Uterus (tissue), 4 donors: ENCODE measurements at places on chromosomes 11 and 22.

DNA sequence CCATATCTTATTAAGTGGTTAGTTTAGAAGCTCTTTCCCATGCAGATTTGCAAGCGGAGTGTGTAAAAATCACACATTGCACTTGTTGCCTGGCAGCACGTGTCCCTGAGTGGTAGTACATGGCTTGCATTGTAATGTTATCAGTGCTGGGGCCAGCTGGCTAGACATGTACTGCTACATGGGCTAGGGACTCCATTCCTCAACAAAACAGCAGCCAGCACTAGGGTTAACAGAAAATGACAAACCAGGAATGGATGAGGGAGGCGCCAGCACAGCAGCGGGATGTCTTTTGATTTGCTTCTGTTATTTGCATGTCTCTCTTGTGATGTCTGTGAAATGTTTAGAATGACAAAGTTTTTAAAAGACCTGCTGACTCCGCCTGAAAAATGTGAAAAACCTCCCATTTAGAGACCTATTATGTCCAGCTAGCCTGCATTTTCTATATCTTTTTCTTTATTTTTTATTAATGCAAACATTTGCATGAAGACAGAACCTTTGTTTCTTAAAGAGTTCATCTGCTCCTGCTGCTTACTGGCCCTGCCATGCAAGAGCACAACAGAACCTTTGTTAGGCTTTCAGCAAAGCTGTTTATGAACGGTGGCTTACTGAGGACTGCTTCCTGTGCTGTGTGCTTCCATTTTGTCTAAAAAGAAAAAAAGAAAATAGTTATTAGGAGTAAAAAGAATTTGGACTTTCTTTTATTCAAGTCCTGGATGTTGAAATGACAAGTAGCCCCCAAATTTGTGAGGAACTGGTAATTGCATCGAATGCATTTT, 40.7 kb downstream of the CSTPP1 start:
- H3K4me3 ChIP-seq, result no peak overlapping the region
- no peaks in the 10 kb centered on the region for H3K4me1 ChIP-seq
- H3K27ac ChIP-seq, result no peak overlapping the region
- H3K36me3 ChIP-seq, result no peaks in the 10 kb centered on the region
- no peaks in the 10 kb centered on the region for H3K27me3 ChIP-seq
- no peak for DNase-seq

- peaks cover 8% of the 10 kb centered on the region for H3K4me1 ChIP-seq
- no peak overlapping the region for H3K4me3 ChIP-seq
- no peak overlapping the region for H3K27ac ChIP-seq
- no peak for DNase-seq
Observed at GRCh38 chr22:40594924-40595323, 41.6 kb downstream of the MRTFA start.

- H3K4me1 ChIP-seq, result no peaks in the 10 kb centered on the region
- no peak overlapping the region for H3K4me3 ChIP-seq
- no peaks in the 10 kb centered on the region for H3K27me3 ChIP-seq
- no peaks in the 10 kb centered on the region for H3K36me3 ChIP-seq
- peak overlapping the region; percentile 99 for H3K27ac ChIP-seq
Observed at GRCh38 chr11:67116758-67117105, 2.3 kb upstream of the KDM2A start.

- H3K4me1 ChIP-seq, result no peaks in the 10 kb centered on the region
- H3K4me3 ChIP-seq, result no peak overlapping the region
- H3K27ac ChIP-seq, result no peak overlapping the region
- DNase-seq, result no peak
Observed at GRCh38 chr11:93814966-93815633, 31.0 kb downstream of the MED17 start.
